ENCODE measurements at places on chromosomes 6 and 20.

- peak; percentile 64 for DNase-seq
Measured at GRCh38 chr20:20276811-20277530, 90.9 kb upstream of the INSM1 start.

- DNase-seq, result no peak
Measured at GRCh38 chr20:63782051-63782471, 42.5 kb downstream of the SLC2A4RG start.

DNA sequence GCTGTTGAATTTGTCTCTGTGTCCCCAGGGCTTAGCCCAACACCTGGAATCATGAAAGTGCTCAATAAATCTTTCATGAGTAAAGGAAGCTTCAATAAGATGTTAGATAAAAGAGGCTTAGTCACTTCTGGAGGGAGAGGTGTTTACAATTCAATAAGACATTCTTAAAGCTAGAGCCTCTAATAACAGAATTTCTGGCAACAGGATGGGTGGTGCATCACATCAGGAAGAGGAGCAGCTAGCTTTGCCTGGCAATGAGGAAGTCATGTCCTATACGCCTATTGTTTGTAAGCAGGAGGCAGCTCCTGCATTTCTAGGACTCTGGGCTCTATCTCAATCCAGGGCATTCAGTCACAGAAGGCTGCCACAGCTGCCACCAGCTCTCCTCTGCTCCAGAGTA, 638.5 kb downstream of the EPM2A start:
- no peak for DNase-seq

DNA sequence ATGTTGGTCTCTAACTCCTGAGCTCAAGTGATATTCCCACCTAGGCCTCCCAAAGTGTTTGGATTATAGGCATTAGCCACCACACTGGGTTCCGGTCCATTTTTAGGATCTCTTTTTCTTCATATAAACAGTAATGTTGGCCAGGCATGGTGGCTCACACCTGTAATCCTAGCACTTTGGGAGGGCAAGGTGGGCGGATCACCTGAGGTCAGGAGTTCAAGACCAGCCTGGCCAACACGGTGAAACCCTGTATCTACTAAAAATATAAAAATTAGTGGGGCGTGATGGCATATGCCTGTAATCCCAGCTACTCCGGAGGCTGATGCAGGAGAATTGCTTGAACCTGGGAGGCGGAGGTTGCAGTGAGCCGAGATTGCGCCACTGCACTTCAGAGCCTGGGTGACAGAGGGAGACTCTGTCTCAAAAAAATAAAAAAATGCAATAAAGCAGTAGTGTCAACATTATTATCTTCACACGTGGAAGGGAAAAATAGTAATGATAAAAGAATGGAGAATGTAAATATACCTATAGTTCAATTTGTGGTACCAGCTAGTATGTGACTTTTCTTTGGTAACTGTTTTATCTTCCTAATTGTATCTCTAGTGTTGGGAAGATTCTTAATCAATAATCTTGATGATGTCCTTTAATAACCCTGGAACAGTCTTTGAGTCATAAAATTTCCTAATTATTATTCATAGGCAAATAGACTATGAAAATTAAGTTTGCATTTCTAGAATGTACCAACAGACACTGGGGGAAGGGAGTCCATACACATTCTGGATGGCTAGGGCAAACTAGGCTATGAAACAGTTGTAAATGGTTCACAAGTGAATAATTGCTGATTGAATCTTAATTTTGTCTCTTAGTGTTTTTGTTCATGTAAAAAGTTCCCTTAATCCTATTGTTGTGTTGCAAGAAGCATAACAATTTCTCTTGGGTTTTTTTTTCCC, 3.6 kb downstream of the PARD6B start:
- DNase-seq, result no peak

DNA sequence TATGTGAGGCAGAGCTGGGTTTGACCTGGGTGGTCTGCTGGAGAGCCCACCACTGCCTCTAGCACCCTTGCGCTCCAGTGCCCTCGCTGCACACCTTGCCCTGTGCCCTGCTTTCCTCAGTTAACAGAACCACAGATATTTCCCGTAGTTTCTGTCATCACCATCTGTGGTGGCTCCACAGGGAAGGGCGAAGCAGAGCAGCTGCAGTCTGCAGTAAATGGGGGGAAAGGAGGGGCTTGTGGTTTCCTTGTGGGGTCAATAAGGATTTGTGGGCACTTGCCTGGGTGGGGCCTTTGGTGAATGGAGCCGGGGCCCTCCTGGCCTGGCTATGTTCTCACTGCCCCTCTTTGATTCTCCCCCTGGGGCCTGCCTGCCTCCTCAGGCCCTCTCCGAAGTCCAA, 21.2 kb upstream of the CCDC167 start:
- DNase-seq, result no peak

GRCh38 chr6:5506149-5506548, 244.8 kb downstream of the FARS2 start:
- no peak for DNase-seq

DNA sequence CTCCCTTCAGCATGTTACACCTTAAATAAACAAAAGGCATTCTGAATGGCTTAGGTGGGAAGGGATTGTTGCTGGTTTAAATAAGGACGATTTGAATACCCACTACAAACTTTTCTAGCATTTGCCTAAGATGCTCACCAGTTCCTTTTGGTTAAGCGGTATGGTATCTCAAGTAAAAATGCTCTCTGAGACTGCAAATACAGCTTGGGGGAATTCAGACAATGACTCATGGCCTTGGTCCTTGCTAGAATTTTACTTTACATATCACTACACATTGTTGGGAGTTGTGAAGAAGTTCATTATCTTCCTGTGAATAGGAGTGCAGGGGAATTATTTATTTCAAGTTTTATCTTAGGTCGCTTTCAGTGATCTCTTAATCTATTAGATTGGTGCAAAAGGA, 670.7 kb downstream of the UTRN start:
- no peak for DNase-seq

GRCh38 chr6:90297867-90298381, 1.3 kb upstream of the BACH2 start:
- DNase-seq, result no peak

- DNase-seq, result no peak
Measured at GRCh38 chr6:97097068-97098047, 172.8 kb downstream of the KLHL32 start.

DNA sequence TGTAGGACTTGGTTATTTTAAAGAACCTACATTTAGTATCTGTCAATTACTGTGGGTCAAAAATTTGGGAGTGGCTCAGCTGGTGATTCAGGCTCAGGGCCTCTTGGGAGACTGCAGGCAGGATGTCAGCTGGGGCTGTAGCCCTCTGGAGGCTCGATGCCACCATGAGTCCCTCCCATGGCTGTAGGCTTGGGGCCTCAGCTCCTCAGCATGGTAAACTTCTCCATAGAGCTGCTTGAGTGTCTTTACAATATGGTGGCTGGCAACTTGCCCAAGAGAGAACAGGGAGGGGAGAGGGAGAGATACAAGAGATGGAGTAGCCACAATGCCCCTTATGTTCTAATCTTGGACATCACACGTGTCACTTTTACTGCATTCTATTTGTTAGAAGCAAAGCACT, 470.4 kb downstream of the CDH26 start:
- DNase-seq, result no peak

- DNase-seq, result no peak
Measured at GRCh38 chr6:31114541-31114878, at the start of gene PSORS1C1. TSS of gene PSORS1C1 (plus strand) at chr6:31114800. CDS start at chr6:31129633, 14,833 bp downstream.

DNA sequence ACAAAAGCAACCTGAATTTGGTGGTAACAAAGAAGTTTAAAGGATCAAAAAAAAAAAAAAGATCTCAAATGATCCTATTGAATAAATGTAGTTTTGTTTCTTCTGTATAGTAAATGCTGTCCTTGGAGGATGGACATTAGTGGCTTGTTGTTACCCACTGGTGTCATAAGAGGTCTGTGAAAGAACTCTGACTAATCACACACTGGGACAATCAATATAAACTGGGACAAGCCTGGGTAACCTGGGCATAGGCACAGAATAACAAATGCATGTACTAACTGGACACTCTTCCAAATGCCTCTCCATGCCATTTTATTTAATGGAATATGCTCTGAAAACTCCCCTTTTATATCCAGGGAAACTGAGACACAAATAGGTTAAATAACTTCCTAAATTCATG, 241.4 kb downstream of the DOK5 start:
- DNase-seq, result no peak

GRCh38 chr6:115137910-115138309, 795.1 kb upstream of the HS3ST5 start:
- DNase-seq, result no peak

DNA sequence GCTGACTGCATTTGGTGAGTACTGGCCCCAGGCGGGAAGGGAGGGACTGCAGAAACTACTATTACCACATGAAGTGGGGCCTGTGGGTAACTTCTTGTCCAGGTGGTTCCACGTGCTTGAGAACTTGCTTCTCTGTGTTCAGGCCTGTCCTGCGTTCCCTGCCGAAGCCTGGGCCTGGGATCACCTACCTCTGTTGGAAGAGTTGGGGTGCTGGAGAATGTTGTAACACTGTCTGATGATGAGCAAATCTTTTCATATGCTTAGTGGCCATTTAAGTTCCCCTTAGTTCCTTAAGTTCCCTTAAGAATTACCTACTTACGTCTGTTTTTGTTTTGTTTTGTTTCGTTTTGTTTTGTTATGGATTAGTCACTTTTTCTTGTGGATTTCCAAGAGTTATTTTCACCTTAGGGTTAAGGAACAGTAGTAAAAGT, 154.4 kb downstream of the DTNBP1 start:
- DNase-seq, result no peak

DNA sequence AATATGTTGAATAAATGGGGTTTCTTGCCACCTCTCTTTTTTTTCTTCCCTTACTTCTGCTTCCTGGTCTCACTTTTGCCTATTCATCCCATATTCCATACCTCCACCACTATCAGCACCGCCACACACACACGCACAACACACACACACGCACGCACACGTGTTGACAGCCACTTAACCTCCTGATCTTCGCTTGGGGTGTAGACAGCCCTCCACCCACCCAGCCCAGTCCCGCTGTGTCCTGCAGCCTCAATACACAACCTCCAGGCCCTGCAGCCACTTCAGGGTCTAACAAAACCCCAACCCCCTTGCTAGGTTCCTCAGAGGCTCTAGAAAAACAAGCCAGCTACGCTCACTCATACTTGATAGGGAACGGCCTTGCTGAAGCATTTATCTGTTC, 72.3 kb downstream of the LINC00237 start:
- DNase-seq, result no peak

DNA sequence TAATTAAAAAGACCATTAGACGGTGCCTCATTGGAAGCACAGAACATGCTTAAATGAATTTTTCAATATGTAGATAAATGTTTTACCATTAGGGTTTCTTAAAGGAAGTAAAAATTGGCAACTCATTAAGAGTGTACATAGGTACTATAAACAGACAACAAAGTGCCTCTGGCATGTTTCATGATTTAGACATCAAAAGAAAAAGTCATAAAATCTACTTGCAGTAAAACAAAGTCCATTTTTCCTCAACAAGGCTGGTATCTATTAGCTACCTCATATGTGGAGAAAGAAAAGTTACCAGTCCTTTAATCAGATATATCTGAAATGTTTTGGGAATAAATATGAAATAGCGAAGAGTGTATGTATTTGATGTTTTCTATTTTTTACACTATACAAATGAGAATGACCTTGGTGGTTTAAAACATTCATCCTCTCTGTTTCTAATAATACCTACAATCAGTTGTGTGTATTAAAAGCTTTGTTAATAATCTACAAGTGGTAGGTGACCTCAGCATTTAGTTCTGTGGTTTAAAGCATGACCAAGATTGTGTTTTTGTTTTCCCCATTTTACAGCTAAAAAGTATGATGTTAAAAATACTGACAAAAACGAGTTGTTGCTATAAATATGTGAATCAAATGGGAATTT, 87.5 kb downstream of the HDGFL1 start:
- no peak for DNase-seq

GRCh38 chr6:134908906-134909516, 40.9 kb downstream of the ALDH8A1 start:
- DNase-seq, result no peak

- no peak for DNase-seq
Measured at GRCh38 chr20:5508044-5508443, 191.3 kb upstream of the PROKR2 start.

GRCh38 chr6:111105578-111105977, 18.3 kb downstream of the SLC16A10 start:
- peak; percentile 25 for DNase-seq

GRCh38 chr6:170555305-170555704, 1.1 kb downstream of the TBP start:
- DNase-seq, result no peak

DNA sequence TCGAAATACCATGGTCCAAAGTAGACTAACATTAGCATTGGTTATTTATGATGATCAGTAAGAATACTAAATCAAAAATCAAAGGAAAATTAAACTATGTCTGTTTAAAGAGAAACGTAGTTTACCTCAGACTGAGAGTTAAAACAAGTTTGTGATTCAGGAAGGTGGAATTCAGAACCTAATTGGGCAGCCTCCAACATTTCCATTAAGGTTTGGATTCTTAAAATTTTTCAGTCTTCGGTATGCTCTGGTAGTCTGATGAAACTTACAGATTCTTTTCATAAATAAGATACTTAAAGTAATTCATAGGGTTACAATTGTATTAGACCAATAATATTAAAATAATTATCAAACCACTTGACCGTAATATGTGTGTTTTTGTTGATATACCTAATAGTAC, 18.6 kb downstream of the HFE start:
- no peak for DNase-seq

DNA sequence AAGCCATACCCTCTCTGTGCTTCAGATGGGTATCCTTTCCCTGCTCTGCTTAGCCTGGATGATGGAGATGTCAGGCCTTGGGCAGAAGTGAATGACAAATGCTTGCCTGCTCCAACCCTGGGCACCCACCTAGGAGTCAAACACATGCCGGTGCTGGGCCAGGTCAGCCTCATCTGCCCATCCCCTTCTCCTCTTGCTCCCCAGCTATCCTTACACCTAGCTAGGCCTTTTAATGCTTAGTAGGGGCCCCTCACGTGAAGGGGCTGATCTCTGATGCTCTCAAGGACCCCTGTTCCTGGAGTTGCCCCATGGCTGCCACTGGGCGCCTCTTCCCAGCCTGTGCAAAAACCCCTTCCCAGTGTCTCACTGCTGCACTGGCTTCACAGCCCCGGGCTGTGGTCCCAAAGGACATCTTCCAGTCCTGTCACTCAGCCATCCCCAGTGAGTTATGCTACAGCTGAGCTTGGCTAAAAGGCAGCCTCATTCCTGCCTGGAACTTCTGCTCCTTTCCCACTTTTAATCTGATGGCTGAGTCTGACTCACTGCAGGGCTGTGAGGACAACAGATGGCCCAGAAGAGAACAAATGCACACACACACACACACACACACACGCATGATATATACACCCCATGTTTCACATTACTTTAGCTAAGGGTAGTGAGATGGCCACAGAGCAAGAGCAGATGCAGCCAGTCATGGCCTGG, 12.8 kb upstream of the SDCBP2 start:
- no peak for DNase-seq

- DNase-seq, result no peak
Measured at GRCh38 chr6:142940487-142940886, 4.5 kb downstream of the HIVEP2 start.

- DNase-seq, result no peak
Measured at GRCh38 chr6:44247338-44248302, 719 bp downstream of the HSP90AB1 start.

DNA sequence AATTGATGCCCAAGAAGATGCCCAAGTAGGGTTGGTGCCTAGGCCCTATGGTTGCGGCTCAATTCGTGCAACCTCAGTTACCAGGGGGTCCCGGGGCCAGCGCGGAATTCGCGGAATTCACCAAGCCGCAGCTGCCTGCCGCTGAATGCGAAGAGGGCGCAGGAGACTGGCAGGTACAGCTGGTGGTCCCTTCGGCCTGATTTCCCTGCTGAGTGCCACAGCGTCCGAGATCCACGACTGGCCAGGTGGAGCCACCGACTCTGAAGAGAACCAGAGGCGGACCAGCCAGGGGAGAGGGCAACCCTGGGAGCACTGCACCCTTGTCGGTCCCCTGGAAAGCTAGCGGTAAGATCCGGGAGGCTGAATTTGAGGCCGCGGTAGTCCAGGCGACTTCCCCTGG, 6.8 kb upstream of the TFAP2D start:
- DNase-seq, result no peak

All from NCI-H510A (cell line).